ENCODE measurements at places on chromosomes 7 and 10.

GRCh38 chr7:100122067-100122466 lies 2.6 kb downstream of the CNPY4 start:
- DNase-seq, result no peak

- DNase-seq, result no peak
Measured at GRCh38 chr7:67608806-67609205, 612.2 kb downstream of the TYW1 start.

GRCh38 chr10:1559761-1560160 lies 177.6 kb downstream of the ADARB2 start:
- no peak for DNase-seq

GRCh38 chr10:132001238-132001972 lies 19.7 kb upstream of the BNIP3 start:
- DNase-seq, result no peak

DNA sequence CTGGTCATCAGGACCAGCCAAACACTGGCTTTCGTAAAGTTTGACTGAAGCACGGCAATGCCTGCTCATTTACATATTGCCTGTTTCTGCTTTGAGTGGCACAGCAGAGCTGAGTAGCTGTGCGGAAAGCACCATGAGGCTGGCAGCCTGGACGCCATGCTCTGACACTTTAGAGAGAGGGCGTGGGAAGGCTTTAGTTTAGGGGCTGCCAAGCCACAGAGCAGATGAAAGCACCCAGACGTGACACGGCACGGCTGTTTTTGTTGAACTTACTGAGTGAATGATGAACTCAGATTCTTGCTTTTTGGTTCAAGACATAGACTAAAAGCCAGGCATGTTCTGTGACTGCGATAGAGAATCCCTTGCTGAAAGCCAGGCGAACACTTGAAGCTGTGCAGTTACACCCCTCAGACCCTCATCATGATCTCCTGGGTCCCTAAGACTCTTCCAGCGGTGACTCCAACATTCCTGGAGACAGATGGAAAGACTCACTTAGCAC lies 182.1 kb downstream of the ZMYND11 start:
- no peak for DNase-seq

- DNase-seq, result no peak
Measured at GRCh38 chr7:95688931-95689495, 83.3 kb upstream of the DYNC1I1 start.

DNA sequence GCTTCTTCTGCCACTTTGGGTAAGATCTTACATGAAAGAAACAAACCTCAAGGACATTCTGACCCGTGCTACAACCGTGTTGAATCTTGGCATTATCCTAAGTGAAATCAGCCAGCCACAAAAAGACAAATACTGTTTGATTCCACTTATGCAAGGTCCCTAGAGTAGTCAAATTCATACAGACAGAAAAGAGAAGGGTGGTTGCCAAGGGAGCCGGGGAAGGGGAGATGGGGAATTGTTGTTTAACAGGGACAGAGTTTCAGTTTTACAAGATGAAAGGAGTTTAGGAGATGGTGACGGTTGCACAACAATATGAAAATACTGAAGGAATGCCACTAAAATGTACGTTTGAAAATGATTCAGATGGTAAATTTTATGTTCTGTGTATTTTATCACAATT lies 12.2 kb upstream of the CLEC2L start:
- DNase-seq, result no peak

DNA sequence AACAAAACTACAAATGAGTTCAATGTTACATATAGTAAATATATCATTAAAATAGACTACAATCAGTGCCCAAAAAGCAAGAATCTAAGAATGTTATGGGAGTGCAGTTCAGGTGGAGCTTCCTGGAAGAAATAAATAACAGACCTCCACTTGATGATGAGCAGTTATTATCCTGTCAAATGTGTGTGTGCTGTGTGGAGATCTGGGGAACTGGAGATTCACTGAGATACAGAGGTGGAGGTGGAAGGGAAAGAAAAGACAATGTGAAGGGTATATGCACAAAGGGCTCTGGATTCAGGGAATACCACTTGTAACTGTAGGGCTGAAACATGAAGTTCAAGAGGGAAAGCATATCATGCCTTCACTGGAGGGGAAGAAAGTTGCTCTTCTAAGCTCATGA lies 331.1 kb downstream of the SEMA3D start:
- DNase-seq, result no peak

GRCh38 chr7:127396184-127396583 lies 3.7 kb upstream of the ZNF800 start:
- DNase-seq, result no peak

Measured in stimulated activated CD8-positive, alpha-beta memory T cell treated with anti-CD3 and anti-CD28 coated beads, Interleukin-12 subunit alpha, Interleukin-12 subunit beta, amount 100 ng/mL, for 4 hours (primary cell).